ENCODE measurements at places on chromosomes 7 and 10. TPM values are rescaled to one million over a fixed set of nuclear protein-coding genes. Genes with fewer than 3 reads are reported as not detected.

- no peak for ATAC-seq
Measured at GRCh38 chr7:77284005-77284404, 84.4 kb upstream of the FGL2 start.

- no peak for ATAC-seq
Measured at GRCh38 chr10:5748394-5748803, 63.8 kb downstream of the TASOR2 start.

DNA sequence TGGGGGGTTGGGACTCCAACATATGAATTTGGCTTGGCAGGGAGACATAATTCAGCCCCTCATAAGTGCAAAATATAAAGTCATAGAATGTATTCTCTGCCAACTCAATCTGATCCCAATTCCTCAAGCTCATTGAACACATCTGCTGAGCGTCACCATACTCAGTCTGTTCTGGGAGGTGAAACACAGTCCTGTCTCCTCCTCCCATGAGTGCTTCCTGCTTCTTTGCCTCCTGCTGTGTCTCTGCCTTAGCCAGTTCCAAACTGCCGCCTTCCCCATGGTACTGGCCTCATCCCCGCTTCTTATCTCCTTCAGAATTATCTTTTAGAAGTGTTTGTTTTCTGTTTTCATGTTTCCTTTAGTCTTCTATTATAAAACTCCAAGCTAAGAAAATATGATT lies 365.5 kb downstream of the TNS3 start:
- ATAC-seq: no peak

DNA sequence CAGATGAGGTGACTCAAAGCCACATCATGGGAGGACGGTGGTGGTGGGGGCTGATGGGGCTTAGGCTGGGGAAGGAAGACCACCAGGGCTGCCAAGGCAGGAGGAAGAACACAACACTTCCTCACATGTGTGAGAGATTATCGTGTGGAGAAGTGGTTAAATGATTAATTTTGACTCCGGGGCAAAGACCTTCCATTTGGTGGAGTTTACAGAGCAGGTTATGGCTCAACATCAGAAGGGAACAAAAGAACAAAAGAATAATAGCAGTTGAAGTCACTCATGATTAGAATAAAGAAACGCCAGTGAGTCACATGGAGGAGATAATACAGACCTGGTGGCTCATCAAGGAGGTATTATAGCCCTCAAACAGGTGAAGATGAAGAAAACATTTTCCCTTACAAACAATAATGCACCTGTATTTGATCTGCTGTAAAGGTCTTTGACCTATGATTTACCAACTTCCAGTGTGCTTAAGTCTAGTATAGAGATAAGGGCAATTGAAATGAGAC lies 170.1 kb downstream of the PKD1L1 start:
- ATAC-seq: no peak

DNA sequence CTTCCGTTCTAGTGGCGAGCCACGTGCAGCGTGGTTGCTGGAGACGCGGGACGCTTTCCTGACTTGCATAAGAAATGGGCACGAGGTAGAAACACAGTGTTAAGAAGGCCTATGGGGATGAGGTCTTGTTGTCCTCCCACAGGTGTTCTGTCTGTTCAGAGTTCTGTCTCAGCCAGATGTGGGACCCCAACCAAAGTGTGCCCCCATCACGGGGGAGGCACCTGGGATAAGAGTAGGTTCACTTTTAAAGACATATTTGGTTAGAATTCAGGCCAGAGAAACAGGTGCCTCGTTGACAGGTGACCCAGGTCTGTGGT lies 56.0 kb upstream of the PITRM1 start:
- no peak for ATAC-seq

GRCh38 chr7:38453826-38454225 lies 177.3 kb downstream of the AMPH start:
- ATAC-seq: no peak

GRCh38 chr7:134764365-134764764 lies 15.1 kb upstream of the CALD1 start:
- ATAC-seq: no peak

DNA sequence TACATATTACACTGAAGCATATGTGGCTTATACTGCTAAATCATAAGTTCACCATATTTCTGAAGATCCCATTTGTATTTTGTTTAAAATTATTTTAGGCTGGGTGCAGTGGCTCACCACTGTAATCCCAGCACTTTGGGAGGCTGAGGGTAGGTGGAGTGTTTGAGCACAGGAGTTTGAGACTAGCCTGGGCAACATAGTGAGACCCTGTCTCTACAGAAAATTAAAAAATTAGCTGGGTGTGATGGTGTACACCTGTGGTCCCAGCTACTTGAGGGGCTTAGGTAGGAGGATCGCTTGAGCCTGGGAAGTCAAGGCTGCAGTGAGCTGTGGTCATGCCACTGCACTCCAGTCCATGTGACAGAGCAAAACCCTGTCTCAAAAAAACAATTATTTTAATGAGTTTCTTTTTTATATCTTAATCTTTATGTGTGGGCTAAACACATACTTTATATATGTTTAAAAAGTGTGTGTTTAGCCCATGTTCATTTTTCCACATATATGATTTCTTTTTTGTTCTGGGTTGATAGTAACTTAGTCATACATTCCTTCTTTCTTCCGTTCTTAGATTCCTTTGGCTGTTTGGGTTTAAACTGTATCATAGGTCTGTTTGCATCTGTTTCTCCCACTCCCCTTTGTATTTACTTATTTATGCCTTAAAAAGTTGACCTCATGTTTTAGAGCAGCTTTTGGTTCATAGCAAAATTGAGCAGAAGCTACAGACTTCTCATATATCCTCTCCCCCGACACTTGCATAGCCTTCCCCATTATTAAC lies 33.5 kb downstream of the RSBN1L start:
- no peak for ATAC-seq

GRCh38 chr7:109893231-109893630 lies 1197.7 kb upstream of the LRRN3 start:
- no peak for ATAC-seq

GRCh38 chr10:98169379-98169778 lies 34.9 kb downstream of the R3HCC1L start:
- no peak for ATAC-seq

DNA sequence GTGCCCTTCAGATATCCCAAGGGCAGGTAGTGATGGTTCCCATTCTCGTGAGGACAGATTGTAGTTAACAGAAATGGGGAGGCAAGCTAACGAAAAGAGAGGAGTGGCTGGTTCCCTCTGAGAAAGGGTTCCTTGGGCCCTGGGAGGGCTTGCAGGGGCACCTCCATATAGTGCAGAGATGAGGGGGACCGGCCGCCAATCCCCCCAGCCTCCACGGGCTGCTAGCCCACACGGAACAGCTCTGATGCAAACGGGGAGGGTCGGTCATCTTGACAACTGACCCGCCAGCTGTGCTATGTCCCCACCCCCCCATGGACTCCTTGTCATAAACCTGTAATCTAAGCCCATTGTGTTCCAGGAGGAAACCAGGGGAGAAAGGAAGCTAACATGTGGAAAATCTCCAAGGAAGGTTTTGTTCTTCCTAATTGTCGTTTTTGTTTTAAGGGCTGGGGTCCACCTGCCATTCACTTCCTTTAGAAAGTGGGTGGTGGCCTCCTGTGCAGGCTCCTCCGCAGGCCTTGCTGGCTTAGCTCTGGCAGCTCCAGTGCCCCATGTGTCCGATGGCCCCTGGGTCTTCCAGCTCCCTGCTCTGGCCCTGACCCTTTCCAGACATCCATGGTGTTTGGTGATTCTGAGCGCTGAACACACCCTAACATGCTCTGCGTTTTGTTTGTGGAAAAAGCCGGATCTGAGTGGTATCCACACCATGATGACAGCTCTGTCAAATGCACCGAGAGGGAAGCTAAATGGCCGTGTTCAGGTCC lies 15.9 kb downstream of the ADCY1 start:
- ATAC-seq: no peak

DNA sequence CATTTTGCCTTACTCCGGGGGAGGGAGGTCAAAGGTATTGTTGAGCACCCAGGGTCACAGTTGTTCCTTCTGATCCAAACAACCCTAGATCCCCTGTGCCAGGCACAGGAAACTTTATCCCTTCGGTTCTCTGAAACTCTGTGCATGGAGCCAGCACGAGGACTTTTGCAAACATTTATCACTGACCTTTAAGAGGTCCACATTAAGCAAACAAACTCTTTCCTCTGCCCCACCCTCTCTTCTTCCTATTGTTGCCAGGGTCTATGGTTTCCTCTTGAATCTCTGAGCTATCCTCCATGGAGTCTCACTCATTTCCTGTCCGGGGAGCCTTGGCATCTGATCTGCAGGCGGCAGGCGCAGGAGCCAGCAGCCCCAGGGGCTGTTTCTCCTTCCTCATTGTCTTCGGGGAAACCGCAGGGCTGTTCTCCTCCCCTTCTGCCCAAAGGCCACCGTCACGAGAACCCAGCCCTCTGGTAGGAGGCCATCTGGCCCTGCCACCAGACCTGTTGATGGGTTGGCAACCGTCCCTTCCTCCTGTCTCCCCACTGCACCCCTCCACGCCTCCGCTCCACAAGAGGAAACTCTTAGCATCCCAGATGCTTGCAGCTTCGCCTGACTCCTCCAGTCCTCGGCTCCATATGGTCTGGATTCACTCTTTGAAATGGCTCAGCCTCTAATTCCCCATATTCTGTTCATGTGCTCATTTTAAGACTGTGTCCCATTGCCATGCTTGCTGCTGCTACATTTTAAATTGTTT lies 327.3 kb upstream of the NRP1 start:
- ATAC-seq: peak; percentile 81

DNA sequence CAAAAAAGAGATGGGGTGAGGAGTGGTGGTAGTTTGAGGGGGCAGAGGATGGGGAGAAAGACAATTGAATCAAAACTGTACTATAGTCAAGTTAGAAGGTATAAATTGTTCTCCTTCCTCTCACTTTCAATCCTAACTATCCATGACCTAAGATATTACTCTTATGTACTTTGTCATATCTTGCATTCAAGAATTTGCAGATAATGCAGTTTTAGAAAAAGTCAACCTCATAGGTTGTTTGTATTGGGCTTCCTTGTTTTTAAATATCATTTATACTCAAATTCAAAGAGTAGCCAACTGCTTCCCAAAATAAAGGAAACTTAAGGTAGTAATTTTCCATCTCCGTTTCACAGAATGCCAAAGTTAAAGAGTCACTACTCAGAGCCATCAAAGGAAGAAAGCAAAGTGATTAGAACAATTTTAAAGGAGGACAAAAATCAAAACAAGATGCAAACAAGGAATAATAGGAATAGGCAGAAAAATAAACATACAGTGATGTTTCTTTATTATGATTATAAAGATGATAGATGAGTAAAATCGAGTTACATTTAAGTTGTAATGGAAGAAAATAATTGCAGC lies 32.7 kb downstream of the MET start:
- ATAC-seq: no peak

GRCh38 chr10:84375011-84375410 lies 46.6 kb downstream of the CCSER2 start:
- ATAC-seq: no peak

DNA sequence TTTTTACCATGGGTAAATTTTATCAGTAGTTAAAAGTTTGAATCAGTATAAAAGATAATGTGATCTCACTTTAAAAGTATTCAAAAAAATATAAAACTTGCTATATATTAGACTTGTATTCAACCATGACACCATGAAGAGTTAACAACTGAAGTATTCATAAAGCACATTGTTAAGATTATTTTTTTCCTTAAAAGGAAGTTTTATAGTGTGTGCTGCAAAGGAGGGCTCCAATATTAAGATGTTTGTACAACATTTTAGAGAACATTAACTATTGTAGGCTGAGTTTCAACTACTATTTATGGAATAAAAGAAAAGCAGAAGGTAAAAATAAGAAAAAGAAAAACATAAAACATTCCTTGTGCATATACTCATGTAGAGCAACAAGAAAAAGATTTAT lies 24.5 kb upstream of the CUBN start:
- no peak for ATAC-seq

DNA sequence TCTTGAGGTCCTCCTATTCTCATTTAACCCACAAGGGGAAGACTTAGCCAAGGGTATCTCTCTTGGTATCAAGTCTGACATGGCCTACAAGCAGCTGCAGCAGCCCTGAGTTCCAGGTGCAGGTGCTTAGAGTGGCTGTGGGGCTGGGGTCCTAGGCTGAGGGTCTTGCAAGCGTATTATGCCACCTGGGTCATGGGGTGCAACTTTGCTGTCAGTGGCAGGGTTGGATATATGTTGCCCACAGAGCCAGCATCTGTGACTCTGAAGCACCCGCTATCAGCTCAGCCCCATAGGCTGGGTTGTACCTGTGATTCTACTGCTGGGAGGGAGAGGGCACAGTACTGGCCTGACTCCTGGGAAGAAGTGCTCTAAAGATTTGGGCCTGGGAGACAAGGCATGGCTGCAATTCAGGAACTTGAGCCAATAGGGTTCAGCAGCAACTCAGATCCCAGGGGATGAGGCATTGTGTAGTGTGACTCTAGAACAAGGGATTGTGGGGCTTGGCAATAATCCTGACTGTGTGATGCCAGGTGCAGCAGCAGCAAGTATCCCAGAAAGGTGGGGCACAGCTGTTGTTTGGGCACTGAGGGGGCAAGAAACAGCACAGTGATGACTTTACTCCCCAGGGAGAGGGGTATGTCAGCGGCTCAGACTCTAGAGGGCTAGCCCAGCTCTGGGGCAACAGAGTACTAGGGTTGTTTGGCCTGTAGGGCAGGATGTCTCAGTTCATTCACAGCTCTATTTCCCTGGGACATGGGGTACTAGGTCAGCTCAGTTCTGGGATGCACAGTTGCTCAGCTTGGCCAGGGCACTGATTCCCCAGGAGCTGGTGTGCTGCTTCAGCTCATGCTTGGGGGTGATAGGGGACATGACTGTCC lies 41.4 kb downstream of the NEURL1 start:
- no peak for ATAC-seq

The ZNF680 gene
- 9.5 TPM for total RNA-seq

The LIPJ gene
- total RNA-seq: not detected

The CYTH3 gene
- total RNA-seq: 46.7 TPM

The ACSM6 gene
- not detected for total RNA-seq

The C7orf33 gene
- total RNA-seq: not detected

The CALML5 gene
- total RNA-seq: not detected

All from gastroesophageal sphincter (tissue), 4 donors.